Foreskin keratinocyte (primary cell): ENCODE measurements at places on chromosomes 11 and 22. TPM values are rescaled to one million over a fixed set of nuclear protein-coding genes. Genes with fewer than 3 reads are reported as not detected.

Gene USH1C
- polyA plus RNA-seq = not detected in 2 replicates

Gene NLRP6
- polyA plus RNA-seq = not detected in 2 replicates

Gene NCAM1
- 0.02 and 0.03 TPM in 2 replicates for polyA plus RNA-seq

Gene SAA2
- polyA plus RNA-seq = 0.26 and 0.72 TPM in 2 replicates

Gene SHANK2
- polyA plus RNA-seq = 0.17 and 0.32 TPM in 2 replicates

Gene SMTNL1
- not detected in 2 replicates for polyA plus RNA-seq

Gene SLC35C1
- polyA plus RNA-seq = 12.5 and 15.2 TPM in 2 replicates

Gene GAL
- polyA plus RNA-seq = 3.1 and 3.2 TPM in 2 replicates

Gene PVALB
- polyA plus RNA-seq = not detected in 2 replicates

Gene SEC14L2
- polyA plus RNA-seq = 28.3 and 35.2 TPM in 2 replicates

Gene RASL10A
- polyA plus RNA-seq = not detected in 2 replicates

Gene P2RX6
- 0.21 and 0.38 TPM in 2 replicates for polyA plus RNA-seq

Gene CNGA4
- 0.03 TPM in 1 of 2 replicates, not detected in the other for polyA plus RNA-seq

Gene TEAD1
- 5.8 and 8.4 TPM in 2 replicates for polyA plus RNA-seq

Gene C11orf87
- not detected in 2 replicates for polyA plus RNA-seq

Gene AASDHPPT
- polyA plus RNA-seq = 16.0 and 20.5 TPM in 2 replicates

Gene ZP1
- not detected in 2 replicates for polyA plus RNA-seq

Gene YPEL1
- 0.03 TPM in 1 of 2 replicates, not detected in the other for polyA plus RNA-seq

Gene FREY1
- 0.11 TPM in 2 replicates for polyA plus RNA-seq

Gene MOGAT2
- polyA plus RNA-seq = not detected in 2 replicates

Gene OR2AG2
- 0.02 TPM in 1 of 2 replicates, not detected in the other for polyA plus RNA-seq

Gene PHOX2A
- polyA plus RNA-seq = not detected in 2 replicates

Gene MYO7A
- polyA plus RNA-seq = 0.22 and 0.25 TPM in 2 replicates

Gene APOBEC3A
- polyA plus RNA-seq = not detected in 2 replicates

Gene APIP
- 13.9 and 15.9 TPM in 2 replicates for polyA plus RNA-seq

Gene GGTLC3
- polyA plus RNA-seq = not detected in 2 replicates

Gene BCR
- polyA plus RNA-seq = 32.6 and 37.5 TPM in 2 replicates

Gene ABCC8
- not detected in 2 replicates for polyA plus RNA-seq

Gene NXPE1
- not detected in 2 replicates for polyA plus RNA-seq
